Activated naive CD8-positive, alpha-beta T cell treated with anti-CD3 and anti-CD28 coated beads, Interleukin-2, amount 50 U/mL, for 16 hours (primary cell): ENCODE measurements at places on chromosomes 2 and 18.

DNA sequence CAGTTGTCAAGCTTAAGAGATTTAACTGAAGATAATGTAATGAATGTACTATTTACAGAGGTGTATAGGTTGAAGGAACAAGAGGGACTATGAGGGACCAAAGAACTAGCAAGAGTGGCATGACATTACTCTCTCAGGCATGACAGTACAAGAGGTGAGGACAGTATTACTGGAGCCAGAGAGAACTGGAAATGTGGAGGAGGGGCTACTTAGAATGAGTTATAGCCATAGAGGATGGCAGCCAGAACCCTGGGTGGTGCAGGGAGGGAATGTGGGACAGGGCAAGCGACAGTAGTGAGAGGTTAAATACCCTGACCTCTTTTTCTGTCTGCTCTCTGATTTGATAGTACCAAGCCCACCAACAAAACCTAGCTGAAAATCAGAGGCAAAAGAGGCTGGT is 122.6 kb upstream of the UGP2 start:
- no peak for DNase-seq

DNA sequence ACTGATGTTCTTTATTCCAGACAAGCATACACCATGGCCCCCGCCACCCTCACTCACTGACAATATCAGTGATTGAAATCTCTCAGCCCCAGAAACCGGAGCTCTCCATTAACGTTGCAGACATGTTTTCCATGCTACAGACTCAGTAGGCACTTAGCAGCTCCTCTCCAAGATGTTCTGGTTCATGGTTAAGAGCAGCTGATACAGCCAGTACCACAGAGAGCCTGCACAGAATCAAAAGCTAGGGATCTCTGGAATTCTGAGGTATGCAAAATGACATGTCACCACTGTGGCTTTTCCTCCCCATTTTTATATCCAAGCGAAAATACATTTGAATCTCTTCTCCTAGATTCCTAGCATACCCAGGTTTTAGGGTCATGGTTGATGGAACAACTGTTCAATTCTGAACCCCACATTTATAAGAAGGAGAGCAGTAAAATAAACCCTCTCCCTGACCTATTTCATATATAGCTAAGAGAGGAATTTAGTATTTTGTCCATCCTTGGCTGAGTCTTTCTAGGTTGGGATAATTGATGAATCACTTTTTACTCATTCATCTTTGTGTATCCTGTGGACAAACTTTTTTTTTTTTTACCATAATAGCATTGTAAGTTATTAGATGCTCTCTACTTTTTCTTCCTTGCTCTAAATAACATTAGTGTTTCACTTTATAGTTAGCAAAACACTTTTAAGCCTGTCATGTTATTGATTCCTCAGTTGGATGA is 488.4 kb upstream of the PIK3C3 start:
- DNase-seq: no peak

DNA sequence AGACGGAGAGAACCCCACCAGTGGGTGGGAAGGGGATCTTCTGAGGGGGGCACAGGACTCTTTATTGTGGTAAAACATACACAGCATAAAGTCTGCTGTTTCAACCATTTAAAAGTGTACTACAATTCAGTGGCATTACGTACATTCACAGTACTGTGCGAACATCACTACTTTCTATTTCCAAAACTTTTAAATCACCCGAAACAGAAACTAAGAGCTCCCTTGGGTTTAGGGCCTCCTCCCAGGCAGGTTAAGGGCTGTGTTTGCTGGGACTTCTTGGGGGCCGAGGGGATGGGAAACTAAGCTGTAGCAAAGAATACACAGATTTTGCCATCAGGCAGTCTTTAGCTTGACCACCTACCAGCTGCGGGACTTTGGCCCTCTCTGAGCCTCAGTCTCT is 242.0 kb downstream of the HAUS1 start:
- no peak for DNase-seq

- DNase-seq: no peak
Observed at GRCh38 chr2:23590241-23590869, 205.4 kb downstream of the KLHL29 start.

DNA sequence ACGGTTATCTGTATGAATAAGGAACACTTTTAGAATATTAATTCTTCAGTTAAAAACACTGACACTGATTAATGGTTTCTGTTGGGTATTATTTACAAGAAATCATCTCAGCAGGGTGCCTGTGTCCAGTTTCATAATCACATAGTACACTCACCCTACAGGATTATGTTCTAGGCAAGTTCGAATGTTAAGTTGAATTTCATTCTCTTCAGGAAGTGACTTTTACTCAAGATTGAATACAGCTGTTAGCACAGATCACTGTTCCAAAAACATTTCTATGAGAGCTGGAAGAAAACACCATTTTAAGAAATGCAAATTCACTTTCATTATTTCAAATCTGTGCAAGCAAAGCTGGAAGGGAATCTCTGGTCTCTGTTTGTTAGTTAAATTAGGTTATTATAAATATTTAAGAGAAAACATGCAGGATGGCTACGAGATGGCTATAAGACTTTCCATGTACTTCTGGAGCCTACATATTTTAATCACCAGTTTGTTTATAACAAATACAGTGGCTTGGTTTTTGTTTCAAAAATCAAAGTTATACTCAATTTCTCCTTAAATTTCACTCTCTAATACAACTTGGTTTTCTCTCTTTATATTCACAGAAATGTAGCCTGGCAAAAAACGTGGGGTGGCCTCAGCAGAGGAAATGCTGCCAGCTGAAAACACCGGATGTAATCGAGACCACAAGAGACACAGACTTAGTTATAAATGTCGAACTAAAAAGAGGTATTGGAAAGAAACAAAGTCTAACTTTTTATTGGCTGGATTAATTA is 65.8 kb downstream of the RBMS1 start:
- DNase-seq: no peak

DNA sequence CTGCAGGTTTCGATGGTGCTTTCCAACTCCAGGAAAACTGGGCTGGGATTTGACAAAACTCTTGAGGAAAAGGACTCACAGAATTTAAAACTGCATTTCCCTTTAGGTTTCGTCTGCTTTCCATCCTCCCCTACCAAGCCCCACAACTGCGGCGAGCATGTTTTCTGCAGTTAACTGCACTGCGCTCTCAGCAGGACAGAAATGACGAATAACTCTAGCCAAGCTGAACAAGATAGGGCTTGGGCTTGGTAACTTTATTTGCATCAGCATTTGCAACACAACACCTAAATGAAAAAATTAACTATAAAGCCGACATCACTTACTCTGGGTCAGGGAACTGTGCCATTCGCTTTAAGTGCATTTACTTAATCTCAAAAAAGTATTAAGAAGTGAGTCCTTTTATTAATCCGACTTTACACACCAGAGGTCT is 669 bp upstream of the PIKFYVE start:
- DNase-seq: no peak

- DNase-seq: no peak
Observed at GRCh38 chr2:145851730-145852129, 1331.8 kb upstream of the ZEB2 start.

GRCh38 chr2:141118836-141119235 is 1012.0 kb downstream of the LRP1B start:
- no peak for DNase-seq

DNA sequence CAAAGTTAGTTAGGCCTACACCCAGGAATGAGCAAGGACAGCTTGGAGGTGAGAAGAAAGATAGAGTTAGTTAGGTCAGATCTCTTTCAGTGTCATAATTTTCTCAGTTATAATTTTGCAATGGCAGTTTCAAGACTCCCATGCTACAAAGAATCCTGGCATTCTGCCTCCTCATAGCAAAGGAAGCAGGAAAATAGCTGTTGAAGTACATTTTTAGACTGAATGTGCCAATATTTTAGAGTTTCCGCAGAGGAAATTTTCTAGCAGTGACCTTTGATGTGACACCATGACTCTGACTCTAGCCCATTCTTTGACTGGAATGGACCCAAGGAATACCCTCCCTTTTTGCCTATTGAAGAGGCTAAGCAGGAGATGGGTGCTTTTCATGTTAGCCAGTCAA is 371.7 kb downstream of the PIK3C3 start:
- no peak for DNase-seq

DNA sequence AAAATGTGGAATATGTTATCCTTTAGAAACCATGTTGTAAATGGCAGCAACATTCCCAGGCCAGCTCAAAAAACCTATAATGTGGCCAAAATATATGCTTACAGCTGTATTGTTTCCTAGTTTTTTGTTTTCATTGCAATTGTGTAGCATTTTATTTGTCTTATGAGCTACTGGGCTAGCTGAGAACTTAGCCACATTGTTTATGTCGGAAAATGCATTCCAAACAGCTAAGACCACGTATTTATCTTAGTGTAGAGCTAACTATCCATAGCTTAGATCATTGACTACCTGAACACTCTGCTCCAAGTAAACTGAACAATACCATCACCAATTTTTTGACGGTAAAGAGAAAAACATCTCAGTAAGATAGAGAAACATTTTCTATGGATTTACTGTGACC is 38.4 kb downstream of the METAP1D start:
- no peak for DNase-seq

DNA sequence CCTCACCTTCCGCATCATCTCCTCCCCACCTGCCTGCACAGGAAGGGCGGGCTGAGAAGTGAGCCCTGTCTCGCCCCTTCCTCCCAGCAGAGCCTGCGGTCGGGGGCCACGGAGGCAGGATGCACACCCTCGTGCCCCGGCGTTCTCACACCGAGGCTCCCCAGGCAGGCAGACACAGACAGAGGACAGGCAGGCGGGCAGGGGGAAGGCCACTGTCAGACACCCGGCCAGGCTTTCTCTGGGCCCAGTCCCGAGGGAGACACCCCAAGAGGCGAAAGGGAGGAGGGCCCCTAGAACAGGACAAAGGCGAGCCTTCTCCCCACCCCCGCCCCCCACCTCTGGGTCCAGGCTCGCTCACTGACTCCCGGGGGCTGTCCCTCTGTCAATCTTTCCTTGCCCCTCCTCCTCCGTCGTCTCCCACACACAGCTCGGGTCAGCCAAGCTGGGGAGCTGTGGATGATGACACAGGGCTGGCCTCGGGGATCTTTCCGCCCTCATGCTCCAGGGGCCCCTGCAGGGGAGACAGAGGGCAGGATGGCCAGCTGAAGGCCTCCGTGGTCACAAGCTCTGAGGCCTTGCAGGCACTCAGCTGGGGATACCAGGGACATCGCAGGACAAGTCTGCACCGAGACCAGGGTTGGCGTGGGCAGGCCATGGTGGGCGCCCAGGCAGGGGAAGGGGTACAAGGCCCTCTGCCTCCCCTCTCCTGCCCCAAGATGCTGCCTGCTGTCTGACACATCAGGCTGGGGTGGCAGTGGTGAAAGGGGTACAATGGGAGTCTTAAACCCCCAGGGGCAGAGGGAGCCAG is 24.9 kb downstream of the BIN1 start:
- peak; percentile 48 for DNase-seq

- no peak for DNase-seq
Observed at GRCh38 chr2:25032094-25032493, 9.8 kb upstream of the EFR3B start.

DNA sequence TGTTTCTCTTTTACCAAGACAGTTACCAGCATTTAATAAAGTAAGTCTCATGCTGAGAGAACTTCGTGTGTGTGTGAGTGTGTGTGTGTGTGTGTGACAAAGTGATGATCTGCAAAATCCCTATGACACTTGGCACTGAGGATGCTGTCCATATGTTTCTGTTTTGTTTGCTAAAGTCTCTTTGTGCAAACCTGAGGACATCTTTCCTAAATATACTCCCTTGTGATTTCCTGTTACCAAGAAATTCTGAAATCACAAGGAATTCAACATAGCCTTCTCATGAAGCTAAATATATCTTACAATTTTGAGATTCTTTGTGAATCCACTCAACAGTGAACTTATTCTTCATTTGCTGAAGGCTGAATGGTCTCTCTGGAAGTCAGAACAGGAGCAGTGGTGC is 1359.7 kb upstream of the NRXN1 start:
- DNase-seq: no peak

- no peak for DNase-seq
Observed at GRCh38 chr2:176138923-176139660, 9.6 kb downstream of the HOXD8 start.

- DNase-seq: peak; percentile 56
Observed at GRCh38 chr2:6773007-6773693, 92.6 kb downstream of the CMPK2 start.

GRCh38 chr2:24702800-24703199 is 90.4 kb downstream of the PTRHD1 start:
- DNase-seq: no peak

GRCh38 chr2:24875901-24876300 is 44.1 kb downstream of the ADCY3 start:
- no peak for DNase-seq

- DNase-seq: no peak
Observed at GRCh38 chr2:236743039-236743920, 173.7 kb downstream of the ACKR3 start.

GRCh38 chr2:11516984-11517648 is 16.7 kb upstream of the GREB1 start:
- DNase-seq: no peak

DNA sequence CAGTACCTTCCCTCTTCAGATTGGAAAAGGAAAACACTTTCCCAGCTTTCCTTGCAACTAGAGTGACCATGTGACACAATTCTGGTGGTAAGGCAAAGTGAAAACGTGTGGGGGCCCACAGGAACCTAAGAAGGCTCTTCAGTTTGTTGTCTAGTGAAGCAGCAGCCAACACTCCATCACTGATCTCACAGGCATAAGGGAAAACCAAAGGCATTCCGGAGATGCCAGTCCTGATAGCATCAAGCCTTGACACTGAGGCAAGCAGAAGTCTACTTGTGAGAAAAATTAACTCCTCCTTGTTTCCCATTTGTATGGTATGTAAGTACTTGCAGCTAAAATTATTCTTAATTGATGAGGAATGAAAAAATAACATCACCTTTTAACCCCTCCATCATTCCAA is 88.3 kb downstream of the ETAA1 start:
- no peak for DNase-seq

DNA sequence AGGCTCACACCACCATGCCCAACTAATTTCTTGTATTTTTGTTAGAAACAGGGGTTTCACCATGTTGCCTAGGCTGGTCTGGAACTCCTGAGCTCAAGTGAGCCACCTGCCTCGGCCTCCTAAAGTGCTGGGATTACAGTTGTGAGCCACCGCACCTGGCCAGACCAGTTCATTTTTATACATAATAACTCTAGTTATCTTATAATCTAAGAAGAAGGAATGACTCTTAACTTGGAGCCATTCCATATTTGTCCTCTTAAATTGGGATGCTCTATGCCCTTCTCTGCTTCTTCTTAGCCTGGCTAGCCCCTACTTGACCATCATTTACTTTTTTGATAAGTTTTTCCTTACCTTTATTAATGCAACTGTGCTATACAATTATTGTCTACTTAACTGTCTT is 2.9 kb downstream of the RBM44 start:
- DNase-seq: no peak

DNA sequence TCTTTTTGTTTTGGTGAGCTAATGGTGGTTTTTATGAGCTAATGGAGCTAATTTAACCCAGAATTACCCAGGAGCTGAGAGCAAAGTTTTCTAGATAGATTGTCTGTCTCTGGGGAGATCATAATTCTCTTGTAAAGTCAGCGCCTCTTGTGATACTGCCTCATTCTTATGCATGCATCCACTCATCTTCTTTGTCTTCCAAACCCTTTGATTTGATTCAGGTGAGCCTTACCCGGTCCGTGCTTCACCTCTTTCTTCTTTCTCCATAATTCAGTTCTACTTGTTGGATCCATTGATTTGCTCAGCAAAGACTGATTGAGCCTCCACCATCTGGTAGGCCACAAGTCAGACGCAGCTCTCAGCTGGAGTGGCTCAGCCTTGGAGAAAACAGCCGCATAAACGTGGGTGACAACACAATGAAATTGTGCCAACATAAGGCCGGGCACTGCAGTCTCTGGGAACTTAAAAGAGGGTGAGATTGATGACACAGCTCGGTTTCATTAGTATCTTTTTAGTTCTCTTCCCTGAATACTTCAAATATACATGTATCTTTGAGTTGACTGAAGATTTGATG is 158.5 kb upstream of the SH3BP4 start:
- no peak for DNase-seq

- DNase-seq: no peak
Observed at GRCh38 chr18:56651771-56652092, 573 bp downstream of the WDR7 start.
